ENCODE measurements at places on chromosomes 4 and X.

GRCh38 chrX:106208154-106208553 is 40.0 kb downstream of the PWWP3B start:
- DNase-seq, result no peak

DNA sequence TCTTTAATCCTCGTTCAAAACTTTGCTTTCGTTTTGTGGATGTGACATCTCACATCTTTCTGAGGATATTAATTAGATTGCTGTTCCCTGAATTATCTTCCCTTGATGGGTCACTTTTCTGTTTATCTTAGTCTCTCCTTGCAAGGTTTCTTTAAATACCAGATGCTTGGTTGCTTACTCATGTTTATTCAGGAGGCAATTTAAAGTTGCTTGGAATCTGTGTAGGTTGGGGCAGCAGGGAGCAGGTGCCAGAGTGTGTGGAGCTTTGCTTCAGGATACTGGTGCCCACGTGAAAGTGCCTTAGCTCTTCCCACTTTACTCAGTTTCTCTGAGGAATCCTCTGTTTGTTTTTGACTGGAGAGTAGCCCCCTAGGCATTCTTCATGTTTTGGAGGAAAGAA is 24.0 kb downstream of the ANAPC4 start:
- DNase-seq, result no peak

DNA sequence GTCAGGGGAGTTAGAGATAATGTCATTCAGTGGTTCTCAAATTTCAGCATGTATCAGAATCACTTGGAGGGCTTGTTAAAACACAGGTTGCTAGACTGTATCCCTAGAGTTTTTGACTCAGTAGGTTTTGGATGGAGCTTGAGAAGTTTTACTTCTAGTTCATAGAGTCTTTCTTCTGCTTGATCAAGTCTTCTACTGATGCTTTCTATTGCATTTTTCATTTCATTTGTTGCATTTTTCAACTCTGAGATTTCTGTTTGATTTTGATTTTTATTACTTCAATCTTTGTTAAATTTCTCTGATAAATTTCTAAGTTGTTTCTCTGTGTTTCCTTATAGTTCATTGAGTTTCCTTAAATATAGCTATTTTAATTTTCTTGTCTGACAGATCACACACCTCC is 361.4 kb downstream of the RAPGEF2 start:
- no peak for DNase-seq

DNA sequence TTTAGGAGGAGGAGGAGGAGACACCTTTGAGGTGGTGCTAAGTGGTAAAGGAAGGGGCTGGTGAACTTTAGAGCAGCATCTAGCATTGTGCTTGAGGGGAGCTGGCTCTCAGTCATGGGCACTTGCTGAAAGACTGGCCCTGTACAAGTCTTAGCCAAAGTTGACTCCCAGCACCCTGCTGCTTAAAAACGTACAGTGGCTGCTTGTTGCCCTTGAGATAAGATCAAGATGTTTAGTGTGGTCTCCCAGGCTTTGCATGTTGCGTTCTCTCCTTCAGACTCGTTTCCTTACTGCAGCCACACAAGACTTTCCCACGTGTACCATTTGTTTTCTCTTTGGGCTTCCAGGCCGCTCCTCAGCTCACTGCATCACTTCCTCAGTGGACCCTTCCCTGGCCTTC is 1.8 kb downstream of the MED28 start:
- no peak for DNase-seq

DNA sequence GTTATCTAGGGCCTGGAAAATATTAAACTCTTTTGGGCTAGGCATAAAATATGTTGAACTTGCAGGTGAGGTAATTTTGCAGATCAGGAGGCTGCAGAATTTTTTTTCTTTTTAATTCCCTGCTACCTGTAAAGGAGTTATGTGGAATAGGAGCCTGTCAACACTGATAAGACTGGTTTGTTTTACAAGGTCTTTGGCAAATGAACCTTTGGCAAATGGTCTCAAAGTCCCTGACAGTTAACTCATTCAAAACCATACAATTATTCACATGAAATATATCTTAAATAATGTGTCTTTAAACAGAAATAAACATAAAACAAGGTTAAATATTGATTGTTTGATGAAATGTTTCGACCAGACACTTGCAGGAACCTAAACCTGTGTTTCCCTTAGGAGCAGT is 340.2 kb downstream of the GASK1B start:
- DNase-seq, result no peak

DNA sequence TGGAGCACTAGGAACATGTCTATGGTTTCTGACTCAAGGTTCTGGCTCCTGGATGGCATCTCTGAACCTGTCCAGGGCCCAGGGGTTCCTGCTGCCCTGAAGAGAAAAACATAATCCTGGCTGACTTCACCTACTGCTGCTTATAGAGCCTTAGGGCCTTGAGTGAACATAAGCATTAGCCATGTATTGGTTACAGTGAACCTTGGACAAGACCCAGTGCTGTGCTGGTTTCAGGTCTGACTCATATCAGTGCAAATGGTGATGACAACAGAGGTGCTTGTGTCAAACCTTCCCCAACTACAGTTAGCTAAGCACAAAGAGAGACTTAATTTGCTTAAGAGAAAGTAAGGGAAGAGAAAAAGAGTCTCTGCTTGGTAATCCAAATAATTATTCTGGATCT is 1047.2 kb downstream of the GLUD2 start:
- no peak for DNase-seq

GRCh38 chr4:74675673-74676279 is 118.5 kb downstream of the BTC start:
- peak; percentile 58 for DNase-seq

Data from dermis microvascular lymphatic vessel endothelial cell (primary cell).